Activated CD8-positive, alpha-beta T cell treated with anti-CD3 and anti-CD28 coated beads, Interleukin-2, amount 10 ng/mL, durations not matched to agents 7 days and 5 days (primary cell): ENCODE measurements at places on chromosomes 13 and 19. TPM values are rescaled to one million over a fixed set of nuclear protein-coding genes. Genes with fewer than 3 reads are reported as not detected.

GRCh38 chr13:93925990-93926389, 553.5 kb downstream of the DCT start:
- H3K27me3 ChIP-seq = no peaks in the 10 kb centered on the region
- no peak overlapping the region for H3K27ac ChIP-seq
- H3K36me3 ChIP-seq = no peaks in the 10 kb centered on the region
- no peak overlapping the region for H3K4me3 ChIP-seq
- H3K4me1 ChIP-seq = no peaks in the 10 kb centered on the region
- no peak for DNase-seq

DNA sequence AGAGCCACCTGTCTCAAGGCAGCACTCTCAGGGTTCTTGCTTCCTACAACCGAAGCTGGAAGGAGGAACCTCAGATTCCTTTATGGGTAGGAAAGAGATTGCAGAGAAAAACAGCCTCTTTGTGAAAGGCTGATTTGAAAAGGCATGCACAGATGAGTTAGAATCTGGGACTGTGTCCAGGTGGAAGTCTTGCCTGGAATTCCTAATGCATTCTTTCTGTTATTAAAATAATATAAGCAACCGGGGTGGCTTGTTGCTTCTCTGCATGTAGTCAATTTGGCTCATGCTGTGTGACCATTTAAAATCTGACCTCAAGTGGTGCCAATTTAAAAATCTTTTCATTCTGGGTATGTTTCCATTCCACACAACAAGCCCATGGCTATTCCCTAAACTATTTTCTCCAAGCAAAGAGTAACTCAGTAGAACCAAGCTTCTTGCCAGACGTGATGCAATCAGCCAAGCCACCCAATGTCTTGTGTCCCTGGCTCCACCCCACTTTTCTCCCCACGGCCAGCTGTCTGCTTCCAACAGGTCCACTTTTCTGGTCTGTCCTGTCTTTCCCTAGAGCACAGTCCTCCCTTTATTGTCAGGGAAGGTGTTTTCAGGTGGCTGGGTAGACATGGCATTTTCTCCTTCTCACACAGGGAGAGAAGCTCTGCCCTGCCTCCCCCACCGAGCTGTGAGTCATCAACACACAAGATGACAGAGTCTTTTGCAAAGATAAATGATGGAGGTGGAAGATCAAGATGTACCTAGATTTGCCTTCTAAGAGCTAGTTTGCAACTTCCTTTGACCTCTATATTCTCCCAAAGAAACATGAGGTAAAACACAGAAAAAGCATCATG, 394.3 kb downstream of the FOXO1 start:
- no peaks in the 10 kb centered on the region for H3K36me3 ChIP-seq
- peak overlapping the region; percentile 13 for H3K4me3 ChIP-seq
- H3K27me3 ChIP-seq = no peaks in the 10 kb centered on the region
- H3K4me1 ChIP-seq = peaks cover 31% of the 10 kb centered on the region

- no peak overlapping the region for H3K27ac ChIP-seq
- H3K4me1 ChIP-seq = peaks cover 2% of the 10 kb centered on the region
- H3K36me3 ChIP-seq = no peaks in the 10 kb centered on the region
- DNase-seq = no peak
Observed at GRCh38 chr13:78121001-78121400, 202.4 kb upstream of the EDNRB start.

GRCh38 chr13:48944221-48944620, 31.5 kb upstream of the FNDC3A start:
- peaks cover 7% of the 10 kb centered on the region for H3K4me1 ChIP-seq
- H3K4me3 ChIP-seq = no peak overlapping the region
- no peak for DNase-seq
- H3K27me3 ChIP-seq = peaks cover 2% of the 10 kb centered on the region
- H3K36me3 ChIP-seq = no peaks in the 10 kb centered on the region

DNA sequence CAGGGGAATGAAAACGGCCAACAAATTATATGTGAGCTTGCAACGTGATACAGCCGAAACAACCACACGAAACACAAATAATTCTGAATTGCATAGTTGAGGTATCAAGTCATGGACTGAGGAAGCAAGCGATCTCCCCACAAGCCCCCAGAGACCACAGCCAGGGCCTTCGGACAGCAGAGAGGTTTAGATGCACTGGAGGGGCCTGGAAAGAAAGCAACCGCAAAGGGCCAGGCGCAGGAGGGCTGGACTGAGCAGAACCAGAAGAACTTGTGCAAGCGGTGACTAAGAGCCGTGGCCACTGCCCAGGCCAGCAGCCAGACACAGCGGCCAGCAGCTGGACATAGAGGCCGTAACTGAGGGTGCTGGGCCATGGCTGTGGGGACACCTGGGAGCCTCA, 131.4 kb downstream of the TNFRSF19 start:
- DNase-seq = no peak
- H3K4me1 ChIP-seq = peaks cover 6% of the 10 kb centered on the region
- H3K36me3 ChIP-seq = no peaks in the 10 kb centered on the region
- no peak overlapping the region for H3K4me3 ChIP-seq

DNA sequence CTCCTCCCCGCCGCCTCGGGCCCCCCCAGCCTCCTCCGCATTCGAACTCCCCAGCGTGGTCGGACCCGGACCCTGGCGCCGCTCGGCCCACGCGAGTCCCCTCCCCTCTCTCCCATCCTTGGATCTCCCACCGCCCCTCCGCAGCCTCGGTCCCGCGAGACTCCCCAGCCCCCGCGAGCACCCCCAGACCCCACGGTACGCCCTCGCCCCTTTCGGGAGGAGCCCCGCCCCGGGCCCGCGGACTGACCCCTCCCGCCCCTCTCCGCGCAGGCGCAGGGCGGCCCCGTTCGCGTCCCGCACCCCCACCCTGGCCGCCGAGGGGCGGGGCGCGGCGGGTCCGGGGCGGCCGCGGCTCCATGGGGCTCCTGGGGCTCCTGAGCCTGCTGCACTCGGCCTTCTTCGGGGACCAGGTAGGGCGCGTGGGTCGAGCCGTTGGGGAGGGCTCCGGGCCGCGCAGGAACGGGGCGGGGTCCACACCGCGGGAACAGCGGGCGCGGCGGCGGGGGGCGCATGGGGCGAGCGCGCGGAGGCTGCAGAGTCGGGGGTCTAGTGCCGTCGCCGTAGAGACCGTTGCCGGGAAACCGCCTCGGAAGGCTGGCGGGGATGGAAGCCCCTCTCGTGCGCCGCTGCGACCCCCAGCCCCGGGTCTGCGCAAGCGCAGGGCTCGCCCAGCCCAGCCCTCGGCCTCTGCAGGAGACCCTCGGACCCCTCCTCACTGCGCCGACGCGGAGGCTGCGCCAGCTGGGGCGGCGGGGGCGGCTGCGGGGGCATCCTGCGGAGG, 3.8 kb upstream of the APC2 start:
- no peak for DNase-seq
- no peak overlapping the region for H3K27ac ChIP-seq
- H3K4me3 ChIP-seq = no peak overlapping the region
- H3K27me3 ChIP-seq = peaks cover 38% of the 10 kb centered on the region
- H3K4me1 ChIP-seq = peaks cover 37% of the 10 kb centered on the region
- peaks cover 19% of the 10 kb centered on the region for H3K36me3 ChIP-seq

DNA sequence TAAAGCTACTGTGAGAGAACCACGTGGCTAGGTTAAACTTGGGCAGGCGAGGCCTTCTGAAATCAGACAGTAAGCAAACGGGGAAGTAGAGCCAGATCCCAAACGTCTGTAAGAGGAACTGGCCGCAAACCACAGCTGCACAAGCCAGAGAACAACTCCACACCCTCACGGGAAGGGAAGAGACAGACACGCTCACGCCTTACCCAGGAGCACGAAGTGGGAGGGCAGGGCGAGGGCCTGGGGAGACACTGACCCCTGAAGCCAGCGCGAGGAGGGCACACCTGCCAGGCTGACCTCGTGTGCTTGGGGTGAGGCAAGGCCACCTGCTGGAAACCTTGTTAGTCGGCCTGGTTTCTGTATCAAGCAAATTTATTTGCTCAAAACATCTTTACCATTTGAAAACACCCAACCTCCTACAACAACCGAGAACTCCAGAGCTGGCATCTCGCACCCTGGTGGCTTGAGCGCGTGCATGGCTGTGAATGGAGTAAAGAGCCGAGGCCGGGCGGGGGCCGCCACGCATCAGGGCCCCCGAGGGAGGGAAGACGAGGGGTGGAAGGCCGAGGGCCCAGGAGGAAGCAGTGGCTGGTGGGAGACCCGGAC, 7.3 kb downstream of the POLR2E start:
- no peaks in the 10 kb centered on the region for H3K27me3 ChIP-seq
- H3K36me3 ChIP-seq = peaks cover 47% of the 10 kb centered on the region
- H3K27ac ChIP-seq = peak overlapping the region; percentile 83
- peak; percentile 68 for DNase-seq
- H3K4me1 ChIP-seq = peaks cover 72% of the 10 kb centered on the region

Gene S1PR5
- 0.89 TPM for total RNA-seq

Gene DENND1C
- total RNA-seq = 94.1 TPM

GRCh38 chr13:33445476-33445875, 159.9 kb upstream of the STARD13 start:
- H3K36me3 ChIP-seq = no peaks in the 10 kb centered on the region
- H3K4me3 ChIP-seq = no peak overlapping the region
- H3K27ac ChIP-seq = no peak overlapping the region
- no peak for DNase-seq
- peaks cover 6% of the 10 kb centered on the region for H3K27me3 ChIP-seq
- H3K4me1 ChIP-seq = no peaks in the 10 kb centered on the region

Gene LILRB4
- total RNA-seq = not detected
